ENCODE measurements at places on chromosomes 16 and 17.

DNA sequence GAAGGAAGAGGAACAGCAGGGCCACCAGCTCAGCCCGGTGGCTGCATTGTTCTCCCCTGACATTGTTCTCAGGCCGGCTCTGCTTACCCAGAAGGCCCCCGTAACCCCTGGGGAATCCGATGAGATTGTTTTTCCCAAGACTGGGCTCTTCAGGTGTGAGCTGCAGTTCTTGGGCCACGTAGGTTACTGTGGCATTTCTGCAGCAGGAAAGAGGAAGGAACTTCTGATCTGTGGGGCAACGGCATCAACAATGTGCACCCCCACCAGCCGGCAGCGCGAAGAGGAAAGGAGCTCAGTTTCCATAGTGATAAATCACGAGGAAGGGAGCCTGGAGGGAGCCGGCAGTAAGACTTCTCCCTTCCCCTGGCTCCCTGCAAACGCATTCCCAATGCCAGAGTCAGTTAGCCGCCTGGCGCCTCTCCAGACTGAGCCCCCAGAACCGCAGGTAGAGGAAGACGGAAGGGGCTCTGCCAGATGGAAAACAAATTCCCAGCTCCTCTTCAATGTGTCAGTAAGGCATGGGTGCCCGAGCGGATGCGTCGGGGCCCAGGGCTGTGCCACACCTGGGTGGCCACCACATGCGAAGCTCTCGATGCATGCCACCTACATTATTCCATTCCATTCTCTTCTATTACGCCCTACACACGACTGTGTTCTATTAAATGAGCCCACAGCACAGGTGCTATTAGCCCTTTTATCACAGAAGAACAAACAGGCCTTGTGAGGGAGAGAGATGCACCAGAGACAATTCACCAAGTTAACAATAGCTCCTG lies 21.5 kb upstream of the PECAM1 start:
- DNase-seq: no peak

DNA sequence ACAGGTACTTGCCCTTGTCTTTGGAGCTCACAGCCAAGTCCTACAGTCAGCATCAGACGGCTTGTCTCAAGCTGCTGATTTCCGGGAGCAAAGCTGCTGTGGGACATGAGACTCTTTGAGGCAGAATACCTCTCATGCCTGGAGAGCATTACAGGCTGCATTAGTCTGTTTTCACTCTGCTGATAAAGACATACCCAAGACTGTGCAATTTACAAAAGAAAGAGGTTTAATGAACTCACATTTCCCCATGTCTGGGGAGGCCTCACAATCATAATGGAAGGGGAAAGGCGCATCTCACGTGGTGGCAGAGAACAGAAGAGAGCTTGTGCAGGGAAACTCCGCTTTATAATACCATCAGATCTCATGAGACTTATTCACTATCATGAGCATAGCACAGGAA lies 661.2 kb downstream of the WWOX start:
- no peak for DNase-seq

GRCh38 chr16:25546791-25547190 lies 145.0 kb upstream of the HS3ST4 start:
- no peak for DNase-seq

DNA sequence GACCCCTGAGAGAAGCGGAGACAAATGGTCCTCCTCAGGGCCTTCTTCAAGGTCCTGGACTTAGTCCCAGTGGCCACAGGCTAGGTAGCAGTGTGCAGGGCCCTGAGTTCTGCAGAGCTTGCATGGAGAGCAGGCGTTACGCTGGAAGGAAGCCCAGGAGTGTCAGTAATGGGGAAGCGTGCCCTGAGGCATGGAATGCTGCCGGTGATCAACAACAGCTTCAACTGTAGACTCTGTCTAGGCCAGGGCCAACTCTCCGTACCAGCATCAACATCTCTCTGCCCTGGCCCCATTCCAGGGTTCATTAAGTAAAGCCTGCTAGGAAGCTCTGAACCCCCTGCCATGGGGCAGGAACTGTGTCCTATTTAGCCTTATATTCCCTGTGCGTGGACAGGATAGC lies 568 bp upstream of the TNK1 start:
- no peak for DNase-seq

- DNase-seq: peak; percentile 56
Measured at GRCh38 chr17:49035470-49036269, 38.5 kb downstream of the IGF2BP1 start.

GRCh38 chr17:40437095-40437732 lies 6.0 kb upstream of the IGFBP4 start:
- no peak for DNase-seq

- peak; percentile 82 for DNase-seq
Measured at GRCh38 chr17:59565959-59566324, 532 bp downstream of the DHX40 start.

DNA sequence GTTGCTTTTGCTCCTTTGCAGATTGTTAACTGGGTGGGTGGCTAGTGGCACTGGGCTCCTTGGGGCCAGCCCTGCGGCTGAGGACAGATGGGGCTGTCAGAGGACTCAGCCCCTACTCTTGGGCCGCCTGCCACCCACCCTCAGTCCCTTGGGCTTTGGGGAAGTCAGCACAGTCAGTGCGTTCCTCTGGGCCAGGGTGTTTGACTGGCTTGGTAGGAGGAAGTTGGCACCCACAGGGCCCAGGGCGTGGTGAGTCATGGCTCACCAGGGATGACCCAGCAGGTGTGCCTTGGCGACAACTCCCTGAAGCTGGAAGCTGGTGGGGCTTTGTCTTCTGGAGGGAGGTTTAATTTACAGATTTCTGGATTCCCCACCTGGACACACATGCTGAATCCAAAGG lies 32.4 kb downstream of the HAPSTR1 start:
- DNase-seq: peak; percentile 61

GRCh38 chr17:2064520-2064971 lies 9.6 kb downstream of the HIC1 start:
- no peak for DNase-seq

DNA sequence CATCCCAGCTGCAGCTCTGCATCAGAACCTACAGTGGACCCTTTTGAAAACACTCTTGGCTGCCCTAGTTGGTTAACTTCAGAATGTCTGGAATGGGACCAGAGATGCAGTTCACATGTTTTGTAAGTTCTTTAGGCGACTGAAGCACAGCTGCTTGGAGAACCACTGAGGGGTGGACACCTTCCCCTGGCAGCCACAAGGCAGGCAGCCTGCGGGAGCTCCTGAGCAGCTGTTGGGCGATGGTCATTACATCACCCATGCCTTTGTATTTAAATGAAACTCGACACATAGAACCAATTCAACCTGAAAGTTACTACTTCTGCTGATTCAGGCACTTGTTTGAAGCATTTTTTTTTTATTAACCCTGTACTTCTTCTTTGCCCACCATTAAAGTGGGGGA lies 151.5 kb downstream of the LGALS9B start:
- DNase-seq: no peak

GRCh38 chr16:2532494-2533141 lies 1.4 kb upstream of the CEMP1 start:
- peak; percentile 86 for DNase-seq

DNA sequence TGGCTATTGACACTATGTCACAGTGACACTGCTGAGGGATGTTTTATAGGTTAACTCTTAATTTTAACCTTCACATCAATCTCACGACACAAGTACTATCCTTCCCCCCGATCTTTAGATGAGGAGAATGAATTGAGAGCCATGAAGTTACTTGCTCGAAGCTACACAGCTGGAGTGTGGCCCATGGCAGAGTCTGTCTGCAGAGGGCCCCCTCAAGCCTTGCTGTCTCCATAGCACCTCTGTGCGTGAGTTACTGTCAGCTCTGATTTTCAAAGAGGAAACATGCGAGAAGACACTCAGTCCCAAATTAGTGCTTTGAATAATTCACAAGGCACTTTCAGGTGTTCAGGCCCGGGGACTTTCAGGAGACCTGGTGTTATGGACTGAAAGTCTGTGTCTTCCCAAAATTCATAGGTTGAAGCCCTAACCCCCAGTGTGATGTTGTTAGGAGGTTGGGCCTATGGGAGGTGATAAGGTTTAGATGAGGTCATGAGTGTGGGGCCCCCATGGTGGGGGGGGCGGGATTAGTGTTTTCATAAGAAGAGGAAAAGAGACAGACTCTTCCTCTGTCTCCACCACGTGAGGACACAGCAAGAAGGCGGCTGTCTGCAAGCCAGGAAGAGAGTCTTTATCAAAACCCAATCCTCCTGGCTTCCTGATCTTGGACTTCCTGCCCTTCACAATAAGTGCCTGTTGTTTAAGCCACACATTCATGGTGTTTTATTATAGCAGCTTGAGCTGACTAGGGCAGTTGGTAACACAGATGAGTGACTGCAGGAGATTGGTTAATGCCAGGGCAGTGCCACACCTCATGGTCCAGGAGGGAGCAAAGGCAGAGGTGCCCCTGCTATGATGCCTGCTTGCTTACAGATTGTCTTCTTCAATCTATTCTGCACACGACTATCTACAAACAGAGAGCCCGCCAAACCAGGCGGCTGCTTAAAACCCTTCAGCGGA lies 281.8 kb downstream of the HAPSTR1 start:
- DNase-seq: no peak

DNA sequence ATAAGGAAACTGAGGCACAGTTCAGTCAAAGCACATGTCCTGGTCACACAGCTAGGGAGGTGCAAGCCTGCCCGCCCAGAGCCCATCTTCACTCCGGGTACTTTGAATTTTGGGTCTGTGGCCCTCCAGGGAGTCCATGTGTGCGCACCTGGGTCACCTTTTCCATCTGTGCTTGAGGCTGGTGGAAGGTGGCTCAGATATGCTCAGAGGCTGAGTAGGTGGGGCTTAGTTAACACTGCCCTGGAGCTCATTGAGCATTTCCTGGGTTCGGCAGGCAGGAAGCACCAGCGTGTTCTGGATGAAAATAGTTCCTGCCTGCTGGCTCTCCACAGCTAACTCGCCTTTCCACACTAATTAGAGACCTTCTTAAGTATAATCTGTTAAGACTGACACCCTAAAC lies 19.2 kb downstream of the FAM234A start:
- no peak for DNase-seq

DNA sequence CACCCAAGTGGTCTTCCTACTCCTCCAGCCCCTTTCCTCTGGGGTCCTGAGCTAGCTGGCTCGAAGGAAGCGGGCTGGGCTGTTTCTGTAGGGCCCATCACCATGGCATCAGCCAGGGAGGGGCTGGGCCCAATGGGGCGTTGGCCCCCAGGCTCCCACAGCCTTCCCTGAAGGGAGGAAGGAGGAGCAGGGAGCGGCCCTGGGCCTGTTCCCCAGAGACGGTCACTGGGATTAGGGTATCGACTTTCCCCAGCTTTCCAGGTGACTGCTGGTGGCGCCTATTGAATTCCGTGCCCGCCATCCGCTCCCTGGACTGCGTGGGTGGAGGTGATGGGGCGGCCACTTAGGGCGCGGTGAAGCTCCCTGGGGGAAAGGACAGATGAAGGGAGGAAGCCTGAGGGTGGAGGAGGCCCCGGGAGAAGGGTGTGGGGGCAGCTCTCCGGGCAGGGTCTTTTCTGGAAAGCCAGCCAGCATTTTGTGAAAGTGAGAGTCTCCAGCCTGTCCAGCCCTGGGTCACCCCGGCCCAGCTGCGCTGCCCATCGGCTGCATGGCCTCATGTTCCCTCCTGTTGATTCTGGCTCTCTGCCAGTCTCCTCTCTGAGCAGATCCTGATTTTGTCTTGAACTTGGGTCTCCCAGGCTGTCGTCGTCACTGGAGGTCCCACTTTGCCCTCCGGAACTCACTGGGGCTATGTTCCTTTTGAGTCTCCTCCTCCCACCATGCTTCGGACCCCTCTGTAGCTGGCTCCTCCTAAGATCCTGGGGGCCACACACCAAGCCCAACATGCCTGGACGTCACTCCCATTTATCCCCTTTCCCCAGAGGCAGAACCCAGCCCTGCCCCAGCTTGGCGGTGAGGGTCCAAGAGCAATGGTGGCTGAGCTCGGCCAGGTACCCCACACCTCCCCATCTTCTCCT lies 9.8 kb downstream of the NHERF1 start:
- no peak for DNase-seq

DNA sequence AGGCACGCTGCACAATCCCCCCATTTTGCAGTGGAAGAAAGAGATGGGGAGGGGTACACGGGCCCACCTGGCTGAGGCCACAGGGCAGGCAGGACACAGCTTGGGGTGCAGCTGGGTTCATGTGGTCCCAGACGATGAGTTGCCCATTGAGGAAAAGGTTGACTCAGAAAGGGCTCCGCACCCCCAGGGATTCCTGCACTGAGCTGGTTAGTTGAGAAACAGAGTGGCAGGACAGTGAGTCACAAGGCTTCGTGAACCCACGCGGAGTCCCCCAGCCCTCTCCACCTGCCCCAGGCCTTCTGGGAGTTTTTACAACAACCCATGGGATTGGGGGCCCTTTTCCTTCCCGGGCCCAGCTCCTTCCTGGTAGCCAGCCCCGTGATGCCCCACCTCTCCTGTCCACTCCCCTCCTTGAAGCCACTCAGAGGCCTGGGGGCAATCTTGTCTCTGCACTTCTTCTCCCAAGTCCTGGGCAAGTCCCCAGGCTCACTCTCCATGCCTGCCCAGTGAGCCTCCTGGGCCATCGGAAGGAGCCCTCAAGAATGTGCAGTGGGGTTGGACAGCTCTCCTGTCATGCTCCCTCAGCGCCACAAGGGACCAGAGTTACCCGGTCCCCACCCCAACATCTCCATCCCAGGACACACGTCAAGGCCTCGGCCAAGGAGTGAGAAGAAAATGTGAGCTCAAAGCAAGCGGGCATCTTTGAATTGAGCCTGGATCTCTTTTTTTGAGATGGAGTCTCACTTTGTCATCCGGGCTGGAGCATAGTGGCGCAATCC lies 251.2 kb downstream of the PARN start:
- no peak for DNase-seq

- no peak for DNase-seq
Measured at GRCh38 chr17:13626703-13627102, 25.0 kb upstream of the HS3ST3A1 start.

GRCh38 chr17:76438906-76439305 lies 14.0 kb downstream of the UBE2O start:
- DNase-seq: no peak

DNA sequence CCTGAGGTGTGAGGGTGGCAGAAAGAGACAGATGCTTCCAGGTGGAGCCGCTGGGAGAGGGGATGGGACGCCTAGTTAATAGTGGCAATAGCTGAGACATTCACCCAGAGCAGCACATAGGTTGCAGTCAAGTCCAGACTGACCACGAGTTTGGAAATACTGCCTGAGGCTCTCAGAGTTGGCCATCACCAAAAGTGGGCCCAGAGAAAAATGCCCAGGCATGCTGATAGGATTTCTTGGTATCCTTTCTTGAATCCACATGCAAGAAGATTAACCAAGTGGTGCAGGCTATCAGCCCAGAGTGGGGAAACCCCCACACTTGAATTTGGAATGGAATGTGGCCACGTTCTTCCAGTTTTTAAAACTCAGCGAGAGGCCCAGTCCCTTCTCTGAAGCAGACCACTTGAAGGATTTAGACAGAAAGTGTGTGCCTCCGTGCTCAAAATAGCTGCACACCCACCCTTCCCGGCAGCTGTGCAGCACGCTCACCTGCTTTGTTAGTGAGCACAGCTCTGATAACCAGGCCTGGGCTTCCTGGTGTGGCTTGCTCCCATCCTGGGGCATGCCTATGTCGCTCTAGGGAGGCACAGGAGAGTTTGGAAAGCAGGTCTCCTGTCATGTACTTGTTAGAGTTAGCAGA lies 35.7 kb downstream of the PLD6 start:
- no peak for DNase-seq

GRCh38 chr17:6517062-6517461 lies 39.3 kb downstream of the PITPNM3 start:
- DNase-seq: no peak

All from NAMALWA (cell line).